ENCODE measurements at places on chromosomes 2 and 18. TPM values are rescaled to one million over a fixed set of nuclear protein-coding genes. Genes with fewer than 3 reads are reported as not detected.

The ALPG gene
- total RNA-seq: not detected

The STK11IP gene
- 6.3 TPM for total RNA-seq

The LRRC30 gene
- not detected for total RNA-seq

The MROH2A gene
- total RNA-seq: not detected

The DCDC2C gene
- not detected for total RNA-seq

The FLACC1 gene
- 0.87 TPM for total RNA-seq

The FMNL2 gene
- total RNA-seq: 50.0 TPM

The ACSL3 gene
- 117 TPM for total RNA-seq

The ALLC gene
- not detected for total RNA-seq

The ERICH2 gene
- total RNA-seq: not detected

The TEKT4 gene
- not detected for total RNA-seq

The RGPD4 gene
- not detected for total RNA-seq

The VSNL1 gene
- total RNA-seq: not detected
